ENCODE measurements at places on chromosomes 6 and 20.

GRCh38 chr20:22584522-22584921 is at the start of gene FOXA2:
Gene FOXA2 (minus strand): TSS chr20:22584572. CDS start chr20:22584278, 294 bp downstream.
- no peak for DNase-seq

DNA sequence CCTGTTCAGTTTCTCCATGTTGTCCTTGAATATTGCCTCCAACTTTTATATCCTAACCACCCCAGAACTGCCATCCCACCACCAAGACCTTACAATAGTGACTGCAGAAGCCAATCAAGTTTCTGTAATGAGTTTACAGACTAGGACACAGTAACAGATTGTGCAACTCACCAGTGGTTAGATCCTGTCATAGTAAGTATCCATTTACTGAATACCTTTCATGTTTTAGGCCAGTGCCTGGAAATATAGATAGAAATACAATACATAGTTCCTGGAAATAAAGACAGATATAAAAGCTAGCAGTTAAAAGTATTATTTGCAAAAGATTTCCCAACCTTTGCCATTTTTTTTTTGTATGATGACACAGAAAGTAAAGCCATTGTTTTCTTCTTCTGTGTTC is 471.8 kb upstream of the BTBD3 start:
- no peak for DNase-seq

DNA sequence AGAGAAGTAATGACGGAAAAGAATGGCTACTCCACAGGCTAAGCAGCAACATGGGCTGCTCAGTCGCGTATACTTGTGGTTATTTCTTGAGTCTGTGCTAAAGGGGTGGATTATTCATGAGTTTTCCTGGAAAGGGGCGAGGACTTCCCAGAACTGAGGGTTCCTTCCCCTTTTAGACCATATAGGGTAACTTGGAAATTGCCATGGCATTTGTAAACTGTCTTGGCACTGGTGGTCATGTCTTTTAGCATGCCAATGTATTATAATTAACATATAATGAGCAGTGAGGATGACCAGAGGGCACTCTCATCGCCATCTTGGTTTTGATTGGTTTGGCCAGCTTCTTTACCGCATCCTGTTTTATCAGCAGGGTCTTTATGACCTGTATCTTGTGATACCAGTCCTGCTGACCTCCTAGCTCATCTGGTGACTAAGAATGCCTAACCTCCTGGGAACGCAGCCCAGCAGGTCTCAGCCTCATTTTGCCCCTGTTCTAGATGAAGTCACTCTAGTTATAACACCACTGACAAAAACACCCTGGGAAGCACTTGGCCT is 11.4 kb downstream of the LBP start:
- no peak for DNase-seq

DNA sequence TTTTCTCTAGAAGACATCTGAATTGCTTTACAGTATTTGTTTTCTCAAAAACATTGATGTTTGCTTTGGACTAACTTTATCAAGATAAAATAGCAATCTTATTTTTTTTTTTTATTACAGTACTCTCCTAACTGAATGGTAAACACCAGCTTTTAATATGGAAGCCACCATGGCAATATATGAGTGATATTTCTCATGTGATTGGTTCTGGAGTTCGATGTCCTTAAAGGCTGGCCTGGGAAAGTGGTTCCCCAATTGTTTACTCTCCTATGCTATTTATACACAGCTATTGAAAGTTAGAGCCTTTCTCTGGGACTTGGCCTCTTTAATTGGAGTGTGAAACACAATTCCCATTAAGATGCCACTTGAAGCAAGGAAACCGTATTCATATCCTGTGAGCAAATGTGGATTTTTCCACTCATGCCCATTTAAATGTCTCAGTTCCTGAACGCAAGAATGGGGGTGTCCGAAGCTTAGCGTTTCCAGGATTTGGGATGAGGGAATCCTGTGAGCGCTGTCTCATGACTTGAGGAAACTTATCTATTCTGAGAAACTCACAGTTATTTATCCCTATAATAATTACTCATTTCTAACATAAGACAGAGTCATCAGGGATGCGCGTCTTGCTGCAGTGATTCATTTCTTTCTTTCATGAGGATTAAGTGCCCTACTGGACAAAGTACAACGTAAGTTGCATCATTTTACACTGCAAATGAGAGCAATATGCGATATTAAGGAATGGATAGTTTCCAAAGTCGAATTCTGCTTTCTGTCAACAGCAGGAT is 143.3 kb upstream of the PREP start:
- DNase-seq: no peak

- DNase-seq: no peak
These were observed 12.5 kb downstream of the SYCP2 start for GRCh38 chr20:59920944-59921343.

DNA sequence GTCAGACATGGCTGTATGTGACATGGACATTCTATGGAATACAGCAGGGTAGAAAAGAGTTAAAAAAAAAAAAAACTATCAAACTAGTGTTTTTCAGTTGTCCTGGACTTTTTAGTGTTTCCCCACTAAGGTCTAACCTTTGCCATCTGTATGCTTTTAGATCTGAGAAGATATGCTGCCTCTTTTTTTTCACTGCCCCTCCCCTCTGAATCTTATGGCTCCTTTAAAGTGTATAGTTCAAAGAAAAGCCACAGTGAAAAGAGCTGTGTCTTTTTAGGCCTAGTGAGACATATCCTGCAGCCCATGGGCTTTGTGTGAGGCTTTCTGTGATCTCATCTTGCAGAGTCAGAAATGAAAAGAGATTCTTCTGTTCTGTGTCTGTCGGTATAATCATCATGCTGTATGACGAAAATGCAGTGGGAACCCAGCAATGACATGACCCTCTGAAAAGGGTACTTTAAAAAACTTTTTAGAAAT is 29.3 kb downstream of the ADGRG6 start:
- no peak for DNase-seq

GRCh38 chr6:10540073-10540746 is 19.1 kb downstream of the GCNT2 start:
- DNase-seq: no peak

- no peak for DNase-seq
These were observed 539.8 kb downstream of the EPHA7 start for GRCh38 chr6:92879526-92879925.

- no peak for DNase-seq
These were observed 171.6 kb upstream of the SMLR1 start for GRCh38 chr6:130655586-130655985.

DNA sequence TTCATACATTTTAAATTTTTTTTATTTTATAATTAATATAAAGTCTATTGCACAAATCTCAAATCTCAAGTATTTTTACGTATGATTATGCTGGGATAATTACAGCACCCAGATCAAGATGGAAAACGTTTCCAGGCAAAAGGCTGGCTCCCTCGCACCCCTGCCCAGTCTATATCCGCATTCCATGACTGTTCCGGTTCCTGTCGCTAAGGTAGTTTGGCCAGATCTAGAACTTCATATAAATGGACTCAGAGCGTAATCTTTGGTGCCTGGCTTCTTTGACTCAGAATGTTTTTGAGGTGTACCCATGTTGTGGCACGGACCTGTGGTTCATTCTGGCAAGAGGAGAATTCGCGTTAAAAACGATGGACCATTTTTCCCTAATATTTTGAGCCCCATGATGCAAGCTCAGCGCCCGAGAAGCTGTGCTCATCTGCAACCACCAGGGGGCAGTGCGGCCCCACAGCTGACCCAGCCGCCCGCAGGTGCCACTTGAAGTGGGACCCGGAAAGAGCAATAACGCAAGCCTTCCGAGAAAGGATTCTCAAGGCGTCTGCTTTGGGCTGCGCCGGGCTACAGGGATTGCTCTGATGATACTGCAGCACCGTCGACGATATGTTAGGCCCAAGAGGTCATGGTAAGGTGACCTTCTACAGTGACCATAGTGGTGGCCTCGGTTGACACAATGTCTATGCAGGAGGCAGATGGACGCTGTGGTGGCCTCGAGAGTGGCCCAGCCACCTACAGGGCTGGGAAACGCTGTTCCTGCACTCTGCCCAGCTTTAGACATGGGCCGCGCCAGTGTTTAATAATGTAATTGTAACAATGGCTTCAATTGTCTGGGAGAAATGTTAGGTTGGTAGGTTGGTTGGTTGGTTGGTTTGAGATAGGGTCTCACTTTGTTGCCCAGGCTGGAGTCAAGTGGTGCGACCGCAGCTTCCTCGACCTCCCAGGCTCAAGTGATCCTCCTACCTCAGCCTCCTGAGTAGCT is 160.1 kb downstream of the ZMYND8 start:
- DNase-seq: peak; percentile 48

DNA sequence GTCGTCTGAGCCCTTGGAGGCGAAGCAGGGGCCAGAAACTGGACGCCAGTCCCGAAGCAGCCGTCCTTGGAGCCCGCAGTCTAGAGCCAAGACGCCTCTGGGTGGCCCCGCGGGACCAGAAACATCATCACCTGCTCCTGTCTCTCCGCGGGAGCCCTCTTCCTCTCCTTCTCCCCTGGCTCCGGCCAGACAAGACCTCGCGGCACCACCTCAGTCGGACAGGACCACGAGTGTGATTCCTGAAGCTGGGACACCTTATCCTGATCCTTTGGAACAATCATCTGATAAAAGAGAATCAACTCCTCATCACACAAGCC is 416 bp downstream of the RSPH4A start:
- no peak for DNase-seq

DNA sequence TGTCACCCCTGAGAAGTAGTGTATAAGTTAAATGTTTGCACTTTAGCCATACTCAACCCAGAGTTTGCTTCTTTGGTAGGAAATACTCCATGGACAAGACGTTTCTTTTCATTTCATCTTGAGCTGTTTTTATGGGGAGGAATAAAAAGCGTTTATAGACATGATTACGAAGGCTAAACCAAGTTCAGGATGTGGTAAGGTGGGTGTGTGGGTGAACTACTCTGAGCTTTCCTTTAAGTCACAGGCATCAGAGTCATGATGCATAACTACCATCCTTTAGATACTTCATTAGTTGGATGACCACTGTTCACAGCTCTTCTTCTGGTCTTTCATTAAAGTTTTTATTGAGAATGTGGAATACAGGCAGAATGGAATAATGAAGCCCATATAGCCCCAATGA is 48.9 kb downstream of the EBF4 start:
- no peak for DNase-seq

DNA sequence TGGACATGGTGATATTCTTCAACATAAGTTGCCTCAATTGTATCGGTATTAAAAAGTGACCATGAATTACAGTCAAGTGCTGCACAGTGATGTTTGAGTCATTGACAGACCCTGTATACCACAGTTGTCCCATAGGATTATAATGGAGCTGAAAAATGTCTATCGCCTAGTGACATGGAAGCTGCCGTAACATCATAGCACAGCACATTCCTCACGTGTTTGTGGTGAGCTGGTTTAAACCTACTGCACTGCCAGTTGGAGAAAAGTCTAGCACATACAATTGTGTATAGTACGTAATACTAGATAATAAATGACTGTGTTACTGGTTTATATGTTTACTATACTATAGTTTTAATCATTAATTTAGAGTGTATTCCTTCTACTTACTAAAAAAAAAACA is 150.2 kb downstream of the CDH26 start:
- DNase-seq: no peak

DNA sequence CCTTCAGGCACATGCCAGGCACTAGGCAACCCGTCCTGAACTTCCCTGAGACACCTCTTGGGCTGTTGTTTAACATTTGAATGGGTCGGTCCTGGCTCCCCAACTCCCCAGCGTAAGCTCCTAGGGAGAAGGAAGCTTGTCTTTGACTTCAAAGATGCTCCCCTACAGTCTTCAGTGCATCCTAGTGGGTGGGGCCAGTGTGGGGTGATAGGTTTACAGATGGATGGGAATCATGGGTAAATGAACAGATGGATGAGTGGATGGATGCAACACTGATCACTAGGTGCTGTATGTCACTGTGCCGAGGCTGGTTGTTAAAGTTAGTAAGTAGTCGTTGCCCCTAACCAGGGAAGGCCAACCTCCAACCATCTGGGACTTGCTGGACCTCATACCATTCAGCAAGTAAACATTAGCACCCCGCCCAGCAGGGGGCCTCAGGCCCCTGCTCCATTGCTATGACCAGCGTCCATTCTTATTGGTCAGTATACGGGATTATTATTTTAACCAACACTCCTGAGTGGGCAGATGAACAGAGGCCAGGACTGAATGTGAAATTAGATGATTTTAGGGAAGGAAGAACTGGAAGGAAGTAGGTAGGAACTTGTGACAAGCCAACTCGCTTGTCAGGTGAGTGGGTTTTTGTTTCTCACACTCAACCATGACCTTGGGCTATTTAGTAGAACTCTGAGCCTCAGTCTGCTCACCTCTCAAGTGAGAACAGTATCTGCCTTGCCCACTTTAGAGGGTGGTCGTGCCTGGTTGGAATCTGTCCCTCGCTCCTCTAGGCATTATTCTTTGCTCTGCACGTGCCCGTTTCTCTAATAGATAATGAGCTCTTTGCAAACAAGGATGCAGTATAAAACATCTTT is 82.9 kb upstream of the FOXP4 start:
- DNase-seq: no peak

- no peak for DNase-seq
These were observed 274.3 kb downstream of the CD109 start for GRCh38 chr6:73969971-73970970.

DNA sequence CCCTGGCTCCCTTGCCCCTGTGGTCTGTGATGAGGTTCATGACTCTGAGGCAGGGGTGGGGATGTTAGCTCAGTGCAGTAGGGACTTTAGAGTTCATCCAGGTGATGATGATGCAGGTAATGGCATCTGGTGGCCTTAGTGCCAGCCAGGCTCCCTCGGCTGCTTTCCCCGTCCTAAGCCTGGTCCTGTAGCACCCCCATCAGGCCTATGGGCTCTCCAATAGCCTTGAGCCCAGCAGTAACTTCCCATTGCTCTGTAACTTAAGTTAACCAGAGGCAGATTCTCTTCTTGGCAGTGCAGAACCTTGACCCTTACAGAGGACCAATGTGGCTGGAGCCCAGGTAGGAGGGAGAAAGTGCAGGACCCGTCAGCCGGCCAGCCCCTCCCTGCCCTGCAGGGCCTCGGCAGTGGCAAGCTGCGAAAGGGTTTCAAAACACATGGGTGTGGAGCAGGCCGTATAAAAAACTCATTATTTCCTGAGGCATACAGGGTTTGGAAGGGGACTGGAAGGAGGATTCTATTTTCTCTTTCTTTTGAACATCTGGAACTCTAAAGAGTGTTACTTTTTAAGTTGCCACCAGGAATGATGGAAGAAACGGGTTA is 406.9 kb downstream of the CDH26 start:
- no peak for DNase-seq

- DNase-seq: no peak
These were observed 348.3 kb downstream of the CDH26 start for GRCh38 chr20:60306551-60306950.

- DNase-seq: no peak
These were observed 180.0 kb upstream of the UST start for GRCh38 chr6:148566664-148567350.

DNA sequence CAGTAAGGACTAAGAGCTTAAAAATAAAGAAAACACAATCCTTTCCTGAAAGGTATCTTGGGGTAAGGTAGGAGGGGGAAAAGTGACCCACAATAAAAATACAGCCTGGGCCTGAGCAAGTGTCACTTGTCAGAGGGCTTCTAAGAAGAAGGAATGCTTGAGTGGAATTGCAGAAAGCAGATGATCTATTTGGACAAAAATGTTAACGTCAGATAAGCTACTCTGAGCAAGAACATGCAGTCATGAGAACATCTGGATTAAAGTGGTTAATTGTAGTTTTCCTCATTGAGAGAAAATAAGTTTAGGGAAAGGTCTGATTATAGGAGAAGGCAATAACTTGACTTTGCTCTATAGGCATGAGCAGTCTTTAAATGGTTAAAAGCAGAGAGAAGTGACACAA is 581.9 kb downstream of the HTR1B start:
- no peak for DNase-seq

- DNase-seq: no peak
These were observed 160.1 kb downstream of the EYS start for GRCh38 chr6:65546894-65547293.

Data from activated CD4-positive, alpha-beta T cell treated with anti-CD3 and anti-CD28 coated beads for 24 hours (primary cell).